ENCODE measurements at places on chromosomes 2 and 18.

DNA sequence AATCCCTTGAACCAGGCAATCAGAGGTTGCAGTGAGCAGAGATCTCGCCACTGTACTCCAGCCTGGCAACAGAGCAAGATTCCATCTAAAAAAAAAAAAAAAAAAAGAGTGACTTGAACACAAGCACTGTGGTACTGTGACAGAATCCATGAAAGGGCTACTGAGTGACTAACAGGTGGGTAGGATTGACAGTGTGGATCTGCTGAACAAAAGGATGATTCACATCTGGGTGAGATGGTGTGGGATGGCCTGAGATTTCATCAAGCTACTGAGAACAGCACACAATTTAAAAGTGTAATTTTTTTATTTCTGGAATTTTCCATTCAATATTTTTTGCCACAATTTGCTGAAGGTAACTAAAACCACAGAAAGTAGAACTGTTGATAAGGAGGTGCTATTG, 13.3 kb upstream of the SP3 start:
- DNase-seq = no peak

- DNase-seq = peak; percentile 38
These were observed 34.0 kb downstream of the IL1R2 start for GRCh38 chr2:102025583-102026267.

DNA sequence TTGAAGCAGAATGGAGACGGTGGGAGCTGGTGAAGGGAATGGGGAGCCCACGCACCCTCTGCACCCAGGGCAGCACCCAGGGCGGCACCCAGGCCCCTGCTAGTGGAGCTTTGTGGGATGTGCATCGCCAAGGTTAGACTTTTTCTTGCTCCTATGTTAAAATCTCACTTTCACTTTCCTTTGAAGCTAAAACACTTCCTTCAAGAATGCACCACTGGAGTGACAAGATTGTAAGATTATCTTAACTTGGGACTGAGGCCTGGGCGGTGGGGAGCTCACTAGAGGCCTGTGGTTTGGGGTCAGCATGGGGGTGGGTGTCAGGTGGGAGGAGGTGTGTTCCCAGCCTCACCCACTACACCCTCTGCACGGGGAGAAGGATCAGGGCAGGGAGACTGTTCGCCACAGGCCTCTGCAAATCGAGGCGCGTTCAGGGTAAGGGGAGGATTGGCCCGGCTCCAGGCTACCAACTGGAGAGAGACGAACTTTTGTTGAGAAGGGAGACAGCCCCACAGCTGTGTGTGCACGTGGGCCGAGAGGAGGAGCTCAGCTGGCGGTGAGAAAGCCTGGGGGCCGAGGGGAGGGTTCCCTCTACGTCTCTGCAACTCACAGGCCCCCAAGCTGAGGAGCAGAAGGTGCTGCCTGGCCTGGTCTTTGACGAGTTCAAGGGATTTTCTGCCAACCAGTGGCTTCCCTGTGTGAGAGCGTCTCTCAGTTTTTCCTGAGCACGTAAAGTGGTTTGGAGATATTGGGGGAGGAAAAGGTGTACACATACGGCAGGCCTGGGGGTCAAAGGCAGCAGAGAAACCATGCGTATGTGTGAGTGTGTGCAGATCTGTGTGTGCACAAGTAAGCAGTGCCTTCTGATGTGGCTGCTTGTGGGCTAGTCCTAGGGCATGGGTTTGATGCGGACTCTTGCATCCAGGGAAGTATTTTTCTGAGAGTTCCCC, 147.7 kb downstream of the KLHL29 start:
- peak; percentile 31 for DNase-seq

GRCh38 chr2:11385847-11386246, 41.4 kb upstream of the ROCK2 start:
- DNase-seq = no peak

DNA sequence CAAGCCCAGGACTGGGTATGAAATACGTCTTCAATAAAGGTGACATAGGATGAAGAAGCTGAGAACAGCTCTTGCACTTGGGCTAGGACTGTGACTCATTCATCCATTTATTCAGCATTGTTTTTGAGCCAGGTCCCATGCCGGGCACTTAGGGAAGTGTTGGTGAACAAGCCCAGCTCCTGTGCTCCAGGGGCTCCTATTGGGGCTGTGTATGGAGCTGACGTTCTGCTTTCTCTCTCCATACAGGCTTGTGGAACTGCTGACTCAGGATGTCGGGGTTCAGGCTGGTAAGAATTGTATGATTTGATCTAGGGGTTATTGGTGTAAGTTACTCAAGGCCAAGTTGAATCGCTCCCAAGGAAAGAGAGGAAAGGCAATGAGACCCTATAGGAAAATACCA, 24.0 kb downstream of the MYO7B start:
- no peak for DNase-seq

DNA sequence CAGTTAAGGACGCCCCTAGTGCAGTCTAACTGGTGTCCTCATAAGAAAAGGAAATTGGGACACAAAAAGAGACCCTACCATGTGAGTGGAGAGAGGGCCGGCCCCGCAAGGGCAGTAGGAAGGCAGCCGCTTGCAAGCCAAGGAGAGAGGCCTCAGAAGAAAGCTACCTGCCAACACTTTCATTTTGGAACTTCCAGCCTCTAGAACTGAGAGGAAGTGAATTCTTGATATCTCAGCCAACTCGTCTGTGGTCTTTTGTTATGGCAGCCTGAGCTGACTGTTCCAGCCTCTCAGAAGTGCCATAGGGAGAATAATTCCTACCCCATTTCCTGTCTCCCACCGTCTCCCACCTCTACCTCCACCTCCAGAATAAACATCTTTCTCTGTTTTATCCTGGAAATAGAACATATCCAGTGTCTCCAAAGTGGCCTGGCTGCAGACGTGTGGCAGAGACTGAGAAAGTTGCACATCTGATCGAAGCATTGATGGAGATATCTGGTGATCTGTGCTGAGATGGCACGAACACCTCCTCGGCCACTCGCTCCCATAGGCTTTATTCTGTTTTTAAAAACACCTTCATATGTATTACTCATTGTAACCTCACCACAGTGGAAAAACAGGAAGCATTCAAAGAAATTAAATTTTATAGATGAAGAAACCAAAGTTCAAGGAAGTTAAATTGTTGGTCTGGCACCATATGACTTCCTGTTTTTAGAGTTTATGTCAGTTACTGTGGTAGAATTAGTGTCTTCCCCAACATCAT, 39.5 kb upstream of the MARCO start:
- DNase-seq = no peak
